Glutamatergic neuron (in vitro differentiated cells): ENCODE measurements at places on chromosomes 3 and 15. TPM values are rescaled to one million over a fixed set of nuclear protein-coding genes. Genes with fewer than 3 reads are reported as not detected.
A peak's percentile ranks its signal among the peaks of the same experiment; 100 is the strongest.

Gene C15orf62
- total RNA-seq = 0.17 TPM

Gene GNB5
- 28.4 TPM for total RNA-seq

Gene IL17RD
- 31.1 TPM for total RNA-seq

Gene TMF1
- 18.8 TPM for total RNA-seq

Gene TTLL13
- not detected for total RNA-seq

Gene OTOL1
- total RNA-seq = not detected

Gene TRPM1
- total RNA-seq = not detected

Gene SLCO3A1
- total RNA-seq = 27.9 TPM

DNA sequence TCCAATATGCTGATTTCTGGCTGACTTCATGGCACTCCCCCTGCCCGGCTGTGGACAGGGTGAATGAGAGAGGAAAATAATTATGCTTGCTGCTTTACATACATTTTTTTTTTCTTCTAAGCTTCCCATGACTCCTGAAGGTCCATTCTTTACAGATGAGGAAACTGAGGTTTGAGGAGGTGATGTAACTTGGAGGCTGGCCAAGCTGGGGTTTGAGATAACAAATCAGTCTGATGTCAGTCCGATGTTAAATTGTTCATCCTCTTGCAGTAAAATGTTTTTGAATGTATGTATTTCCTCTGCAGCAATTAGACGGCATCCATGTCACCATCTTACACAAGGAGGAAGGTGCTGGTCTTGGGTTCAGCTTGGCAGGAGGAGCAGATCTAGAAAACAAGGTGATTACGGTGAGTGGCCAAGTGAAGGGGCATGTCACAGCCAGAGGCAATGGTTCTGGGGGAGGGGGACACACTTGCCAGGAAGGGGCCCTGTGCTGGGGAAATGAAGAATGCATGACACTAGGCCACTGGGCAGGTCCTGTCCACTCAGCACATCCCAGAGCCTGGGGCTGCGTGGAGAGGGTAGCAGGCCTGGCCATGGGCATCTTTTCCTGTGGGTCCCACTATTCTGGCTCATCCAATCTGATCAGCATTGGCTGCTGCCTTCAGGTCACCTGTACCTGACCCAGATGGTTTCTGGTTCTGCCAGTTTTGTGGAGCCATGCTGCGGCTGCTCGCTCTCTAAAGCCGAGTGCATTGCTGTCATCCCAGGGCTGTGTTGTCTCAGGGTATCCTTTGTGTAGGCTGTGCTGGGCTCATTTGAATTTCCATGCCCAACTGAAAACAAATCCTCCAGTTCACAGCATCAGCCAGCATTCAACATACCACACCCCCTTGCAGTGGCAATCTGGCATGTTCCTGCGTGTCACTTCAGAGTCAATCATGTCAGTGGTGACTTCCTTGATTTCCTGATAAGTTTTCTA is 20.4 kb downstream of the STARD5 start:
- peaks cover 2% of the 10 kb centered on the region for H3K27me3 ChIP-seq
- no peak overlapping the region for H3K4me3 ChIP-seq

DNA sequence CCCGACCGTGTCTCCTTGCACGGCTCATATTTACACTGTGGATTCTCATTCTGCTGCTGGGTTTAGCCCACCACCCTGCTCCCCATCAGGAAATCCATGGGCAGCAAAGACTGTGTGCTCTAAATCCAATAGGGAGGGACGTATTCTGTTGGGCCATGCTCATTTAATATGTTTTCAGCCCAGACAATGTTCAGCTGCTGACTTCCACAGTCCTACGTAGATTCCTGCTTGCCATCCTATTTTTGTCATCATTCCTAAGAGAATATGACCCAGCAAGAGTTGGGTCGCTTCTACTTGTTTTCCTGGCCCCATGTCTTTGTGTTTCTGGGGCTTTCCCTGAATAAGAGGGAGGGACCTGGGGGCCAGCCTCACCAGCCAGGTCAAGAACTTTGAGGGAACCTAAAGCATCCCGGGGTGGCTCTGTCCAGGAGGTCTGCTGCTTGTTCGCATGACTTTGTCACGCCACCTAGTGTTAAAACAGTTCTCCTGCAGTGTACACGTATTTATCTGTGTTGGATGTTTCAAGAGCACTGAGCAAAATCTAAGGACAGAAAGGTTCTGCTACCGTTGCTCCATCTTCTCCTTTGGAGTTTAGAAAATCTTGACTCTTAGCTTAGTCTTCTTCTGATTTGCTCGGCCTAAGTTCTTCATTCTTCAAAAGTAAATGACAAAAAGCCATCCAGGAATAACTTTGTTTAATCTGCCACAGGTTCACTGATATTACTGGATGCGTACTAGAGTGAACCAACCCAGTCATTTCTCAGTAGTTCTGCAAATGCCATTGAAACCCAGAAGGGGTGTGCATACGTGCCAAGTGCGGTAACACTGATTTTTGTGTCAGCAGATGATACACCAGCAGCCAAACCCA is 79.8 kb upstream of the NR2E3 start:
- peaks cover 2% of the 10 kb centered on the region for H3K27me3 ChIP-seq
- peak; percentile 35 for DNase-seq
- no peak overlapping the region for H3K27ac ChIP-seq
- no peaks in the 10 kb centered on the region for H3K36me3 ChIP-seq
- H3K4me1 ChIP-seq = peaks cover 2% of the 10 kb centered on the region

DNA sequence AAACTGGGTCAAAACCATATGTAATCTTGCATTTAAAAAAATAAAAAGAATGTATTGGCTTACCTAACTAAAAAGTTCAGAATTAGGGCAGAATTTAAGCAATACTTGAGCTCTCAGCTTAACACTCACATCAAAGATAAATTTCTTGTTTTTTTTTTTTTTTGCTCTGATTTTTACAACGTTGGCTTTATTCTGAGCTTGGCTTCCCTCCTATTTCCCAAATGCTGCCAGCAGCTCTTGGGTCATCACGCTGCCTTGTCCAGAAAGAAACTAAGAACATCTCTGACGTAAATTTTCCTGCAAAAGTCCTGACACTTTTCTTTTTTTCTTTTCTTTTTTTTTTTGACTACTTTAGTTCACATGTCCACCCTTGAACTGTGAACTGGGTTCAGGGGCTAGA is 150.6 kb upstream of the TGFBR2 start:
- H3K4me1 ChIP-seq = no peaks in the 10 kb centered on the region
- no peak for DNase-seq
- H3K4me3 ChIP-seq = no peak overlapping the region
- H3K27me3 ChIP-seq = no peaks in the 10 kb centered on the region
- no peak overlapping the region for H3K27ac ChIP-seq

DNA sequence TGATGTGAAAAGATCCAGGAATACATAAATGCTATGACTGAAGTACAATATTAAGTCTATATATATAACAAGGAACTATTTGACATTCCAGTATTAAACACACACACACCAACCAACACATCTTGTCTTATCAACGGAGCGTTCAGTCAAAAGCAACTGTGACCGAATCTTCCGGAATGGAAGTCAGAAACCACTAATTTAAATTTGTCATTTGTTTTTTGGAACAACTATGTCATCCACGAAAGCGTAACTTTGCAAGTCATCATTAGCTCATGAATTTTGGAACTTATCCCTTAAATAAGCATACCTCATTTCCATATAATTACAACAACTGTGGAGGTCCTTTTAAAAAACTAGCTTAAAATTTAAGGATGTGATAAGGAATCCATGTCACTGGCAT is 5.0 kb downstream of the ZNF385D start:
- no peak overlapping the region for H3K27ac ChIP-seq
- DNase-seq = no peak
- no peaks in the 10 kb centered on the region for H3K27me3 ChIP-seq
- no peak overlapping the region for H3K4me3 ChIP-seq
- no peaks in the 10 kb centered on the region for H3K36me3 ChIP-seq

DNA sequence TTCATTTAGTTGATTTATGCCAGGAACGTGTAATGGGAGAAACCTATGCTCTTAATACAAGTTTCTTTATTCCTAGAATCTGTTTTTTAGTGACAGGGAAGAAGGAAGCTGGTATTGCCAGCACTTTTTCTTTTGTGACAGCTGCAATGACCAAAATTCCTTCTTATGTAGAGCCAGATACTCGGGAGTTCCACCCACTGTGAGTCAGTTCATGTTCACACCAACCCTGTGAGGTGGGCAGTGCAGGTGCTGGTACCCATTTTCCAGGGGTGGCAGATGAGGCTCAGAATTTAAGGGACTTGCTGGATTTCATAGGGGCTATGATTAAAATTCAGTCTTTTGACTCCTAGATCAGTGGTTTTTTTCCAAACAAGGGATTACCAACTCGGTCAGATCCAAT is 34.7 kb downstream of the OXNAD1 start:
- H3K36me3 ChIP-seq = peaks cover 23% of the 10 kb centered on the region
- H3K4me3 ChIP-seq = no peak overlapping the region
- DNase-seq = no peak
- H3K27ac ChIP-seq = no peak overlapping the region

DNA sequence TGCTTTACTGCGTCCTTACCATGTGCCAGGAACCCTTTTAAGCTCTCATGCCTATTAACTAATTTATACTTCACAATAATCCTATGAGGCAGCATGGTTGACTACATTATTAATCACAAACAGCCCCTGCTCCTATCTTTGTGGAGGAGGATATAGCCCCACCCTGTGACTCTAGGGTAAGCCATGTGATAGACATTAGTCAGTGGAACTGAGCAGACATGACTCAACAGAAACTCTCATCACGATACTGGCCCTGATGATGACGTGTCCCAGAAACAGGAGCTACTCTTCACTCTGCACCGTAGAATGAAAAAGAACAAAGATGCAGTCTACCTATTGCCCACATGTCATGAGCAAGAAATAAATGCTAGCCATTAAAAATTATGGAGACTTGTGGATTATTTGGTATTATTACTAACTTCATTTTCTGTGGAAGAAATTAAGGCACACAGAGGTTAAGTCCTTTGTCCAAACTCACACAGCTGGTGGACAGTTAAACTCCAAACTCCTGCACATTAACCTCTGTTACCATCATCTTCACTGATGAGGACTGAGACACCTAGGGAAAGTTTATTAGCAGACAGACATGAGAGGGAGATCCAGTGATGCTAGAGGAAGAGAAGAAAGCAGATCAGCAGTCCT is 51.2 kb downstream of the CFAP20DC start:
- H3K27ac ChIP-seq = no peak overlapping the region
- H3K36me3 ChIP-seq = no peaks in the 10 kb centered on the region
- H3K27me3 ChIP-seq = peaks cover 2% of the 10 kb centered on the region
- DNase-seq = no peak

- no peaks in the 10 kb centered on the region for H3K36me3 ChIP-seq
- DNase-seq = no peak
- H3K4me3 ChIP-seq = no peak overlapping the region
- peak overlapping the region; percentile 66 for H3K27ac ChIP-seq
Measured at GRCh38 chr15:65402961-65403360, 19.8 kb downstream of the IGDCC4 start.

- H3K27ac ChIP-seq = no peak overlapping the region
- H3K36me3 ChIP-seq = no peaks in the 10 kb centered on the region
- DNase-seq = no peak
- no peak overlapping the region for H3K4me3 ChIP-seq
- no peaks in the 10 kb centered on the region for H3K4me1 ChIP-seq
Measured at GRCh38 chr3:126100634-126101301, 16.8 kb upstream of the SLC41A3 start.

DNA sequence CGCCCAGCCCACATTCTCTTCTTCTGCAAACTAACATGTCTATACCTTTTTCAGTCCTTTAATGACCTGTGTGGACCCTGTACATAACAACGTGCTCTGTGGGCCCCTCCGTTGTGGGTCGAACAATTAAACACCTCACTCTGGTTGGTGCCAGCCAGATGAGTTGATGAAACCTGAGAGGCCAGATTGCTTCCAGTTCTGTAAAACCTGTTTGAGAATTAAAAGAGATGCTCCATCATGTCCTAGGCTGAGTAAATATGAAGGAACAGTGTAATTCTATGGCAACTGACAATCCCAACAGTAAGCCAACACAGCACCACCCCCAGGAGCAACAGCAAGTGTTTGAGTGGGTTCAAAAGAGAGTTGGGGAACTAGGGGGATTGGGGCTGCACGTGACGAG is 5.7 kb upstream of the THBS1 start:
- no peak overlapping the region for H3K27ac ChIP-seq
- H3K4me1 ChIP-seq = peaks cover 7% of the 10 kb centered on the region
- DNase-seq = no peak
- H3K27me3 ChIP-seq = peaks cover 11% of the 10 kb centered on the region
- H3K4me3 ChIP-seq = no peak overlapping the region

- H3K4me1 ChIP-seq = peaks cover 52% of the 10 kb centered on the region
- no peaks in the 10 kb centered on the region for H3K36me3 ChIP-seq
- H3K27ac ChIP-seq = peak overlapping the region; percentile 99
- H3K4me3 ChIP-seq = peak overlapping the region; percentile 98
Measured at GRCh38 chr15:63049783-63050371, 7.3 kb downstream of the TPM1 start.

GRCh38 chr3:162052636-162053035 is 556.0 kb downstream of the OTOL1 start:
- H3K4me3 ChIP-seq = no peak overlapping the region
- no peak for DNase-seq
- no peak overlapping the region for H3K27ac ChIP-seq
- H3K36me3 ChIP-seq = peaks cover 1% of the 10 kb centered on the region
- H3K27me3 ChIP-seq = no peaks in the 10 kb centered on the region
- H3K4me1 ChIP-seq = no peaks in the 10 kb centered on the region

DNA sequence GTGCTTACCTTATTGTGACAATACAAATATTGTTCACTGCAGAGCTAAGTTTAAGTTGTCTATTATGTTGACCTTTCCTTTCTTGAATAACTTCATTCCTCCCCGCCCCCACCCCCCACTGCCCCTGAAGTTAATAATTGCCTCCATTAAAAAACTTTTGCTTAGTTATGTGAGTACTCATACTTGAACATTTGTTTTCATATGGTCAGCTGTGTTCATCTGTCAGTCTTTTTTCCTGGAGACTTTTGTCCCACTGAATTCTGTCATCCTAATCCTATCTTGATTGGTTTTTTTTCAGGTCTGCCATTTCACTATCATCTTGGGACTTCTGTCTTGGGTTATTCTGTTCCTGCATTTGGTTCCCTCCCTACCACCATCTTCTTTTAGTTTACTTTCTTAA is 8.5 kb downstream of the SLC25A36 start:
- DNase-seq = no peak
- H3K27ac ChIP-seq = no peak overlapping the region
- H3K4me3 ChIP-seq = no peak overlapping the region

DNA sequence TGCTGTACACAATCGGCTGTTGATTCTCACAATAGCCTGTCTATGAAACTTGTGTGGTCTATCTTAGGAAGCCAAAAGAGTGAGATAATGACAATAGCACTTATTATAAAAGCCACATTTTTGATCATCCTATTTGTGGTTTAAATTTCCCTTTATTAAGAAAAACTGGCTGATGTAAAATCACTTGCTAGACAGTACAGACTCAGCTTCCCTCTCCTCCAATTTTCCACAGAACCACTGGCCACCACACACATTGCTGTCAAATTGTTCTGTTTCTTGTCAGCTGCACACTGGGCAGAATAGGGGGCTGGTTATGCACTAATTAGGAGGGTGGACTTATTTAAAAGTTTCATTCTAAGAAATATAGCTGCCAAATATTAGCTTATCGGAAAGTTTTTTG is 425.9 kb downstream of the EPHA3 start:
- no peak overlapping the region for H3K27ac ChIP-seq
- H3K4me1 ChIP-seq = no peaks in the 10 kb centered on the region
- no peak for DNase-seq
- H3K27me3 ChIP-seq = no peaks in the 10 kb centered on the region
- no peaks in the 10 kb centered on the region for H3K36me3 ChIP-seq

- H3K27ac ChIP-seq = no peak overlapping the region
- peaks cover 21% of the 10 kb centered on the region for H3K27me3 ChIP-seq
- H3K4me3 ChIP-seq = peak overlapping the region; percentile 77
- peaks cover 26% of the 10 kb centered on the region for H3K36me3 ChIP-seq
- peaks cover 29% of the 10 kb centered on the region for H3K4me1 ChIP-seq
Measured at GRCh38 chr15:31482122-31482922, 155.7 kb downstream of the KLF13 start.
